NCI-H446 treated with DMSO at 0.1 percent for 48 hours (cell line): ENCODE measurements at places on chromosomes 2 and 18.

DNA sequence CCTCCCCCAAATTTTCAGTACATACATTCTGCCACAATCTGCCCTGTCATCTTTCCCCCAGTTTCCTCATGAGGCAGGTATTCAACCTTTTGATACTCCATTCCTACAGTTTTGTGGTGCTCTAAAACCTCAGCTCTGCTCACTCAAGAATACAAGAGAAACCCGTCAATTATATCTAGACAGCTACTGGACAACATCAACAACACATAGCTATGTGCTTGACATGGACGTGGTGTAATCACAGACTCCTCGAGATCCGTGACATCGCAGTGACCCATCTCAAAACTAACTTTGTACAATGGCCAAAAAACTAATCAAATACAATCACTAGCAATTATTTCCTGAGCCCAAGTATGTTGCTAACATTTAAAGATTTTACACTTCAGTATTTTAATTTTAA lies 23.6 kb downstream of the WDSUB1 start:
- no peak for DNase-seq

GRCh38 chr2:238908960-238909951 lies 61.4 kb downstream of the TWIST2 start:
- no peak for DNase-seq

GRCh38 chr2:66862885-66863650 lies 428.1 kb downstream of the MEIS1 start:
- DNase-seq, result no peak

GRCh38 chr2:12083713-12084419 lies 337.4 kb downstream of the LPIN1 start:
- DNase-seq, result no peak

DNA sequence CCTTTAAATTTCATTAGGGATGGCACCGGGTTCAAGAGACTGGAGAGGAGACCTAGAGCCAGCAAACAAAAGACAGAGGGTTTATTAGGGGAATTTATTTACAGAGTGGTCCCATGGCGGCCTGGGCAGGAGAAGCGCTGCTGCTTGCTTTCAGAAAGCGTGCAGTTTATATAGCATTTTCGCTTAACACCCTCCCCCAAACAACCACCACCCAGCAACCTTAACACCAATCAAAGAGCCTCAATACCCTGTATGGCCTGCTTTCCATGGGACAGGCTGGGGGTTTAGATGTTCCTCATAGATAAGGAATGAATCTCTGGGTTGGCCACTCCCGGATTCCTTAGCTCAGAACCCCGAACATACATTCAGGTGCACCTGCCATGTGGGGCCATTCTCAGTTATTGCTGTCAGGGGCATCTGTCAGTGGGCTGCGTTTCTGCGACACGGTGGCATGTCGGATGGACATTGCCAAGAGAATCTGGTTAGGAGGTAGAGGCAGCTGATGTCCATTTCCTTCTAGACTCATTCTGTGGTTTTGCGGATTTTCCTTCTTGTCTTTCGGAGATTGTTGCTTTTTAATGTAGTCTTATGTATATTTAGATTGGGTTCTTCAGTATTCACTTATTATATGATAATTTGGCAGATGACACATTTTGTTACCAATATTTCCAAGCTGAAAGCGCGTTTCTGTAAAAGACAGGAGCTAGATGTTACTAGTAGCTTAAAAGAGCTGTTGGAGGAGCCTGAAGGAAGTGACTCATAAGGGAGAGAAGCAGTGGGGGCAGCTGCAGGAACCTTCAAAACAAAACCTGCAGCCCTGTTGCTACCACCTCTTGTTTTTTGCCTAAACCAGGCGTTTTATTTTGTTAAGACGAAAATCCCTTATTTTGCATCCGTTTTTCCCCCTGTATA lies 7.2 kb downstream of the AGAP1 start:
- no peak for DNase-seq

GRCh38 chr18:47752796-47753645 lies 177.4 kb downstream of the SMAD2 start:
- DNase-seq, result no peak

GRCh38 chr2:177147834-177148445 lies 64.7 kb upstream of the HNRNPA3 start:
- DNase-seq, result no peak

GRCh38 chr2:48075631-48076030 lies 169.3 kb upstream of the FBXO11 start:
- DNase-seq, result no peak

DNA sequence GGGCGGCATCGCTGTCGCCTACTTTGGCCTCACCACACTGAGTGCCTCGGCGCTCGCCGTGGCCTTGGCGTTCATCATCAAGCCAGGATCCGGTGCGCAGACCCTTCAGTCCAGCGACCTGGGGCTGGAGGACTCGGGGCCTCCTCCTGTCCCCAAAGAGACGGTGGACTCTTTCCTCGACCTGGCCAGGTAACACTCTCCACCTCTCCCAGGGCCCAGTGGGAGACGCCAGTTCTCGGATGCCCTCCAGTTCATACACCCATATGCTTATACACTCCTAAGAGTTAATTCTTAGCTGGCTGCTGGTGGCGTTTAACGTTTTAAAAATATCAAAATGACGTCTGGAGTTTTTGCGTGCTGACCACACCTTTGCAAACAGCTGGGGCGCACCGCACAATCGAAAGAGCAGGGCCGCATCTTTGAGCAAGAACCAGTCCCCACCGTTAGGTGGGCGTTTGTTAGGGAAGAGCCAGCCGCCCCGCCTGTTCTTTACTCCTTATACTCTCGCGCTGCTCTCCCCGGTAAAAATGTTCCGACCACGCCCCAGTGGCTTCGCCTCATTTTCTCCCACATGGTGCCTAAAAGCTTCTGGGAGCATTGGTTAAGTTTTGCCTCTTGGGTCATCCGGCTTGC lies 899 bp downstream of the SLC1A4 start:
- no peak for DNase-seq

GRCh38 chr2:5869936-5870335 lies 177.8 kb downstream of the SOX11 start:
- DNase-seq, result no peak

- DNase-seq, result no peak
Measured at GRCh38 chr2:118841828-118842461, 5.5 kb downstream of the EN1 start.

DNA sequence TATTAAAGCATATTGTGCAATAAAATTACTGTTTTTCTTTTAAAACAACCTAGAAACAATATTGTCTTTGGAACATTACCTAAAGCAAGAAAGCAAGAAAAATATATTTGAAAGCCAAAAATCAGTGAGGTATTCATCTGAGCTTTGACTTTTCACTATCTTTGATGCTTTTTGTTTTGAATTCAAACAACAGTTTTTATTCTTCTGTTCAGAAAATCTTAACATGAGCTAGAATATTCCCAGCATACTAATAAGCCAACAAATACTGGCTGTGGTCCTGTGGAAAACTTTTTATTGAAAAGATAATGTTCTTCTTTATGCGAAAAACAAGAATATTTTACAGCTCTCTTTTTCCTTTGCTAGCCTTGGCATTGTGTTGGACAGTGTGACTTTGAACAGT lies 19.8 kb downstream of the FAM171B start:
- DNase-seq, result no peak

- no peak for DNase-seq
Measured at GRCh38 chr2:109339519-109339966, 210.5 kb downstream of the SH3RF3 start.

- DNase-seq, result no peak
Measured at GRCh38 chr2:133561045-133561852, 7.0 kb downstream of the NCKAP5 start.

- DNase-seq, result no peak
Measured at GRCh38 chr2:36710858-36711515, 14.5 kb downstream of the VIT start.

DNA sequence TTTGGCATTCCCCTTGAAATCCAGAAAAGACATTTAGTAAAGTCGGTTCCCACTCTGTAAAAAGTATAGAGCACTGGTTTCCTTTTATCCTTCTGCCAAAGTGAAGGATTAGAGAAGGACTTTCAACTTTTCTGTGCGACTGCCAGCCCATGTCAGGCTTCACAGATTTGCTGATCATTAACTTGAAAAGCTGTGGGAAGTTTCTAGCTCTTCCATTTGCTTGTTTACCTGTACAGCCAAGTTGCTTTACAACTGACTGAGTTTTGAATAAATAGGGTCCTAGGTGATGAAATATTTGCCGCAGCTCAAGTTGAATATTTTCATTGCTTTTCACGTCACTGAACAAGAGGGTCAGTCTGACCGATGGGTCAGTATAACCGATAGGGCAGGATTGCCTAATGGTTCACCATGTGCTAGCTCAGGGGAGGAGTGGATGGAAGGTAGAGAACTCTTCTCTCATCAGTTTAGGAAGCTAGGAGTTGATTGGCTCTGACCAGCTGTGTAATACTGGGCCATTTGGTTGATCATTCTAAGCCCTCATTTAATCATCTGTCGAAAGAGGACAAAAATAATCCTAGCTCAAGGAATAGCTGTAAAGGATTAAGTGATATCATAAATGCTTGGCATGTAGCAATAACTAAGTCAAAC lies 30.4 kb downstream of the UPP2 start:
- DNase-seq, result no peak
